ENCODE measurements at places on chromosomes 3 and 15. TPM values are rescaled to one million over a fixed set of nuclear protein-coding genes. Genes with fewer than 3 reads are reported as not detected.

The GPR160 gene
- 5.4 TPM for total RNA-seq

DNA sequence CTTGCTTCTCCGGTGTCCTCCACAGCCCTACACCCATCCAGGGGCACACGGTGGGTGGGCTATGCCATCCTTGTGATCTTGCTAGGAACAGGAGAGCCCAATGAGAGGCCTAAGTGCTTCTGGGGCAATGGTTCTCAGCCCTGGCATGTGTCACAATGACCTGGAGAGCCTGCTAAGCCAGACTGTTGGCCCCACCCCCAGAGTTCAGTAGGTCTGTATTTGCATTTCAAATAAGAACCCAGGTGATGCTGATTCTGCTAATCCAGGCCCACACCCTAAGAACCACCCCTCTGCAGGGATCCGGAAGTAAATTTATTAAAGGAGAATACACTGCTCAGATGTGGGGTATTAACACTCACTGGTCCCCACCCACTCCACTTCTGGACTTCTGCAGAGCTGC, 57.9 kb downstream of the RORA start:
- DNase-seq: no peak

DNA sequence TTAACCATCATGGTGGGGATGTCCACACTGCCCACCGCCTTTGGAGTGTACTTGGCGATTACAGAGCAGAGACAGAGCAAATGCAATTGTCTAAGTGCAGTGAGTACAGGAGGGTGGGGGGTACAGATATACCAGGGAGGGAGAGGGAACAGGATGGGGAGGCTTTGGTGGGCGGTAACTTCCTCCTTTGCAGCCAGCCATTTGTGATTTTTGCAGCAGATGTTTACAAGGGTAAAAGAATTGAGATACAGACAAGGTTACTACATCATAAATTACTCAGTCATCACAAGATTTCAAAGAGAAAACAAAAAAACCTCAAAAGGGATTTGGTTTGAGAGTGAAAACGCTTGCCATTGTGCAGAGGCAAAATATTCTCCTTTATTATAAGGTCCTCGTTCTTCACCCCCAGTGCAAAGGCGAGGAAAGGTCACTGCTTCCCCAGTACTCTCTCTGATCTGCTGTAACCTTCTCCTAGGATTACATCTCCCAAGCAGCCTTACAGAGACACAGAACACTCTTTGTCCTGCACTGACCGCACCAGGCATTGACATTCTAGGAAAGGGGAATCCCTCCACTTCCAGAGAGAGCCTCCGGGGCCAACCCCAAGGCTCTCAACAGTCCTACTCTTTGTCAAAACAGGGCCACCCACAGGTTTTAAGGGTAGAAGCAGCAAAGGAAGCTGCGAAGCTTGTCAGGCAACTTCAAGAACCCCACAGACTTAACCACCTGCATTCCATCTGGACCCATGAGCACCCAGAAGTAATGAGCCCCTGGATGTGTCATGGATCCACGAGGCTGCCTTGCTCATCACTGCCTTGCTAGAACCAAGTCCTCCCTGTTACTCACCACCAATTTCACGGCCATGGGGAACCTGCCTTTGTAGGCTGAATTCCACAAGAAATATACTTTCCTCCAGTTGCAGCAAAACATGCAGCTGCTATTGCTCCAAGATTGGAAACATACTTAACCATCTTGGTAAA, 117.3 kb downstream of the ADAMTS17 start:
- DNase-seq: no peak

DNA sequence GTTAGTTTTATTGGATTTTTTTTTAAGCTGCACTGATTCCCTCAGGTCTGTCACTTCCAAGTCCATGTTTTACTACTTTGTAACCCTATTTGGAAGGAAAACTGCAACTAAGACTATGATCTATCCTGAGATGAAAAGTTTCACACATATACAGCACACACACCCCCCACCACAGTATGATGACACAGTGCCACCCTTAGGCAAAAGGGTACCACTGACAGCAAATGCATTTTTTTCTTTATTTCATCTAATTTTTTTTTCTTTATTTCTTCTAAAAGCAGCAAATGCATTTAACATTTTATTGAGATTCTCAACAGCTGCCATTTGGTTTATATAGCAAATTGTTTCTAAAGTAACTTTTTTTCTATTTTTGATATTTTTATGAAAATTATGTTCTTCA, 21.2 kb downstream of the NGRN start:
- no peak for DNase-seq

Measured in sciatic nerve (tissue), 2 donors.